ENCODE measurements at places on chromosomes 2 and 18.

GRCh38 chr18:70036771-70037347 is 89.2 kb upstream of the CD226 start:
- no peak for DNase-seq

GRCh38 chr2:194015751-194016150 is 1641.3 kb upstream of the SLC39A10 start:
- DNase-seq, result no peak

- no peak for DNase-seq
These were observed 537.1 kb upstream of the ID2 start for GRCh38 chr2:8144785-8145184.

- no peak for DNase-seq
These were observed 150.9 kb downstream of the ATAD2B start for GRCh38 chr2:23776021-23776420.

GRCh38 chr2:227447606-227448005 is 24.4 kb upstream of the AGFG1 start:
- no peak for DNase-seq

GRCh38 chr2:113025737-113026136 is 20.5 kb downstream of the IL36A start:
- no peak for DNase-seq

- no peak for DNase-seq
These were observed 17.6 kb upstream of the TMEM247 start for GRCh38 chr2:46461709-46462171.

- DNase-seq, result no peak
These were observed 173.0 kb downstream of the SMAD7 start for GRCh38 chr18:48777744-48778116.

GRCh38 chr2:239670463-239671120 is 269.8 kb upstream of the HDAC4 start:
- DNase-seq, result no peak

GRCh38 chr2:205274801-205275200 is 407.5 kb upstream of the NRP2 start:
- DNase-seq, result no peak

- DNase-seq, result no peak
These were observed 84.3 kb downstream of the EFEMP1 start for GRCh38 chr2:55839182-55839819.

GRCh38 chr2:207474863-207475485 is 54.8 kb upstream of the CREB1 start:
- DNase-seq, result peak; percentile 75

DNA sequence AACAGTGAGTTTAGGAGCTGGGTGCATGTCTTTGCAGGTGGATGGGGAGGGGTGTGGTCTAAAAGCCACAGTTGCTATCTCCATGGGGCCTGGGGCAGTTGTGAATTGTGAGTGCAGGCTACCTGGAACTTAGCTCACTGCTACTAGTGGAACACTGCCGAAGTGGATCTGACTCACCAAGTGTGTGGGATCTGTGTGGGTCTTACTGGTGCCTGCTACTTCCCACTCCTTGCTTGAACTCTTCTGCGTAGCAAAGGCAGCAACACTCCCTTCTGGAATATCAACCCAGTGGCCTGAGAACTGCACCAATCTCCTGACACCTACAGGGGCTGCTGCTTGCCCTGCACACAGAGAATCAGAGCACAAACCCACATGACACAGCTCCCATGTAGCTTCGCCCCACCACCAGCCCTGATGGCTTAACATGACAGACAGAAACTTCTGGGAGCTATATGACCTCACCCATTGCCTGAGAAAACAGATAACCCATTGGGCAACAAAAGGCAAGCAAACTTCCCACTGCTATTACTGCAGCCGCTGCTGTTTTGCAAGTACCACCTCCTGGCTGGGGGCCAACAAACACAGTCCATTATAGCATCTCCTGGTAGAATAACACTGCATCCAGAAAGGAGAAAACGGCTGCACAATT is 455.1 kb upstream of the DDX18 start:
- no peak for DNase-seq

- DNase-seq, result no peak
These were observed 171.3 kb downstream of the THADA start for GRCh38 chr2:43424262-43425207.

GRCh38 chr18:21194871-21195771 is 46.9 kb upstream of the GREB1L start:
- DNase-seq, result peak; percentile 84

- DNase-seq, result no peak
These were observed 28.5 kb downstream of the MAP3K20 start for GRCh38 chr2:173104156-173104555.

GRCh38 chr2:88192613-88193012 is 22.5 kb downstream of the THNSL2 start:
- no peak for DNase-seq

All from NCI-H82 (cell line).